Naive thymus-derived CD8-positive, alpha-beta T cell (primary cell): ENCODE measurements at places on chromosomes 16 and 17. TPM values are rescaled to one million over a fixed set of nuclear protein-coding genes. Genes with fewer than 3 reads are reported as not detected.

GRCh38 chr16:24748242-24748641 is 18.8 kb downstream of the TNRC6A start:
- no peak for DNase-seq

CCL16 gene
- not detected for total RNA-seq

- no peak for DNase-seq
These were observed 755 bp upstream of the TUFM start for GRCh38 chr16:28846933-28847273.

HID1 gene
- 15.0 TPM for total RNA-seq

GRCh38 chr16:84884596-84885341 is 65.0 kb downstream of the CRISPLD2 start:
- no peak for DNase-seq

DNA sequence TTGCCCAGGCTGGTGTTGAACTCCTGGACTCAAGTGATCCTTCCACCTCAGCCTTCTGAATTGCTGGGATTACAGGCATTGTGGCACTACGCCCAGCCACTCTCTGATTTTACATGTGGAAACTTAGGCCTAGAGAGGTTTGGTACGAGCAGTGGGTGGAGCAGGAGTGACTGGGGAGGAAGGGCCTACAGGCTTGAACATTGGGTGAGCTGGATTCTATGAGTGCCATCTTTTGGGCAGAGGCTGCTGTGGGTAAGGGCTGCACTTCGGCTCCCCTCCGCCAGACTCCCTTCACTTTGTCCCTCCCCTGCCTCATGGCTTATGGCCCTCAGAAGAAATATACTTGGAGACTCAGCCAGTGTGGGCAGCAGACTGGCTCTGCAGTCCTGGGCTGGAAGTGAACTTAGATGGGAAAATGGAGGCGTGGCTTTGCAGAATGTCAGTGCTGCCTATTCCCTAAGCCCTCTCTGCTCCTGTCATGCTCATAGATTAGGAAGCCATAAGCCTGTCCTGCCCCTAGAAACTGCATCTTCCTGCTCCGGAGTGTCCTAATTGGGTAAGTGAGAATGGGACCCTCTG is 9.5 kb upstream of the MRC2 start:
- DNase-seq: no peak
